CD4-positive, alpha-beta T cell treated with Interleukin-15 for 1 hour (primary cell): ENCODE measurements at places on chromosomes 13 and 19.

DNA sequence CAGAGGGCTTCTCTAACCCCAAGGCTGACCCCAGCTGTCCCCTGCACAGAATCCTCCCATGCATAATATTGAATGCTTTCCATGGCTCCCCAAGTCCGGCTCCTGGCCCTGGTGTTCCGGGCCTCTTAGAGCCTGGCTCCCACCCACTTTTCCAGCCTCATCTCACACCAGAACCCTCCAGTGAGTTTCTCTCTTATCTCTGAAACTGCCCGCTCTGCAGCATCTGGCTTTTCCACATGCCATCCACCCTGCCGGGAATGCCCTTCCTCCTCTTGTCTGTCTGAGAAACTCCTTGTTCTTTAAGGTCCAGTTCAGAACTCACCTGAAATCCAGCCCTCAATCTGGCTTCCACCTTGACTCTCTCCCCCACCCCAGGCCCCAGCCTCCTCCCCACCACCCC, 6.8 kb downstream of the SYNGR4 start:
- DNase-seq = no peak

DNA sequence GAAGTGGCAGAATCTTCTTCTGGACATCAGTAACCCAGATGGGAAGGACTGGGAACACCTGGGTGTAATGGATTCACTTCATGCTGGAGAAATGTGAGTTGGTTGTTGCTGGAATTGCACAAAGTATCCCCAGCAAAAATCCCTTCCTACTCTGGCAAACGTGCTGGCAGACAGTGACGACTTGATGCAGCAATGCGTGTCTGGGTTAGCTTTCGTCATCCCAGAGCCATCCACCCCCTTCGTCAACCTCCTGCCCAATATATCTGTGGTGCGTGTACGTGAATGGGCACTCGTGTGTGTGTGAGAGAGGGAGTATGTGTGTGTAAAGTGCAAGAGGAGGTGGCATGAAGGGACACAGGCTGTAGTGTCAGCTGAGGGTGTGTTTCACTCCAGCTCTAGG, 70.9 kb downstream of the TM9SF2 start:
- no peak for DNase-seq

GRCh38 chr19:41711376-41712261, 3.2 kb downstream of the CEACAM5 start:
- no peak for DNase-seq

GRCh38 chr13:32257649-32258048, 57.5 kb downstream of the ZAR1L start:
- DNase-seq = no peak
